ENCODE measurements at places on chromosomes 7 and 10. TPM values are rescaled to one million over a fixed set of nuclear protein-coding genes. Genes with fewer than 3 reads are reported as not detected.

Gene OR2A42
- total RNA-seq: not detected

Gene PTPN20
- total RNA-seq: 0.26 TPM

Gene SLC26A5
- total RNA-seq: not detected

Gene POLR2J
- 50.0 TPM for total RNA-seq

Gene CNNM1
- not detected for total RNA-seq

Gene IFIT1B
- total RNA-seq: not detected

Gene ITIH2
- not detected for total RNA-seq

Gene SFRP5
- total RNA-seq: not detected

GRCh38 chr7:34365611-34366010 lies 292.4 kb upstream of the NPSR1 start:
- DNase-seq: no peak

- DNase-seq: peak; percentile 54
Measured at GRCh38 chr7:35316549-35316948, 62.6 kb upstream of the TBX20 start.

DNA sequence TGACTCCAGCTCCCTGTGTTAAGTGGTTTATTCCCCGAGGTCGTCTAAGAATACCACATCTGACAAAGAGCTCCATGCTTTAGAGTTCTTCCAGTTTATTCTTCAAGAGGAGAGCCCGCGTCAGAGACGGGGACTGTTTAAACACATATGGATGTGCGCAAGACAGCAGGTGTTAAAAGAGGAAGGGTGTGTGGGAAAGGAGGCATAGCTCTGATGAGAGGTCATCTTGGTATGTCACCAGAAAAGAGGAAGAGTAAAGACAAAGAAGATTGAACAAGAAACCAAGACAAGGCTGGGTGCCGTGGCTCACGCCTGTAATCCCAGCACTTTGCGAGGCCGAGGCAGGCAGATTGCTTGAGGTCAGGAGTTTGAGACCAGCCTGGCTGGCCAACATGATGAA lies 258.7 kb downstream of the CCDC3 start:
- DNase-seq: no peak

DNA sequence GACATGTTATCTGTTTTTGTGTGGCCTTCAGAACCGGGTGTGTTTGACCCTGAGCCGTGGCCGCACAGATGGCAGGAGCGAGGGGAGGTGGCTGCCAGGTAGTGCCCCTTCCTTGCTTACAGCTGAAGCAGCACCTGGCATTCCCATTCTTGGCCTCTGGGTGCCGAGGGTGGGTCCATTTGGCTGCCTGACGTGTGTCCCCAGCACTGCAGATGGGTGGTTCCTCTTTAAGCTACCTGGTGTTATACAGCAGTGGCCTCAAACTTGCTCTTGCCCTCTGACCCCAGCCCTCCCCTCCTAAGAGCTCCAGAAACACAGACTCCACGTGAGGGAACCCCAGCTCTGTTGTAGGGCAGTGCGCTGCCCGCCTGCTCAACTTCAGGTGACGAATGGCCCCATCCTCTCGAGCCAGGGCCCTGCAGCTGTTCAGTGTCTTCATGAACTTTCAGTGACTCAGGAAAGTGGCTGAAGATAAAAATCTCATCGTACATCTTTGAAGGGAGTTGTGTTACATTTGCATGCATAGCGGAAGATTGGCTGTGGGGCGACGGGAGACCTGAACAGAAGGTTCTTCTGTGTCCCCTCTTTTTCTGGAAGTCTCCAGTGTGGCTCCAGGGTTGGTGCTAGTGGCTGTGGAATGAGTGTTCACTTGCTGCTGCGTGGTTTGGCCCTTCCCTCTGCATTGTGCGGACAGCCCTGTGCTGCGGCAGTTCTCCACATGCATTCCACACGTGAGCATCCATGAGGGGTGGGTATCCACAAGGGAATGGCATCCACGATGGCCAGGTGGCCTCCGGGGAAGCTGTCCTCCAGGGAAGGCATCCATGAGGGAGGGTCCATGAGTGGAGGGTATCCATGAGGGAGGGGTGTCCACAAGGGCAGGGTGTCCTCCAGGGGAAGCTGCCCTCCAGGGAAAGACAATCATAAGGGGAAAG lies 91.6 kb downstream of the INPP5A start:
- DNase-seq: no peak

DNA sequence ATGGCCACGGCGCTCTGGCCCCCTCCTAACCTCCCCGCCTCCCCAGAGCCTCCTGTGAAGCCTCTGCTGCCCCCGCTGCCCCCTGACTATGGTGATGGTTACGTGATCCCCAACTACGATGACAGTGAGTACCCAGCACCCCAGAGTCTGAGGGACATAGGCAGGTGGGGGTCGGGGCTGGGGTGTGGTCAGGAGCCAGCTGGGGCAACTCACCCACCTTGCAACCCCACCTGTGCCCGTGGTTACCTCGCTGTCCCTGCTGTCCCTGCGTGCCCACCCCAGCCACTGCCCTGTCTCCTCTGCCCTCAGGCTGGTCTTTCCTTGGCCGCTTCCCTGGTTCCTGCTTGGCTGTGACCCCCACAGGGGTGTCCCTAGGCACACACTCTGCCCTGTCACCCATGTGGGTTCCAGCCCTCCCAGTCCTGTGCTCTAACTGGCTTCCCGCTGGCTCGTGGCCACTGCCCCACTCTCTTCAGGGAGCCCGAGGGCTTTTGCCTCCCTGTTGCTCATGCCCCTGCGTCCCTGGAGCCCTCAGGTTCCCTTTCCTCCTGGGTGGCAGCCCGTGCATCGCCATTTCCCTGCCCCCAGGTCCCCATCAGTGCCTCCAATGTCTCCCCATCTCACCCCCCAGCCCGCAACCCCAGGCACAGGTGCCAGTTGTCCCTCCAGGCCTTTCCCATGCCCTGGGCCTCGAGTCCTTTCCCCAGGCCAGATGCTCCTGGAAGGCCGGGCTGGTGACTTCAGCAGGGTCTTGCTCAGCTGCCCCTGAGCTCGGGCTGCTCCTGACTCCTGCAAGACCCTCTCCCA lies 4.0 kb downstream of the AEBP1 start:
- DNase-seq: no peak

- no peak for DNase-seq
Measured at GRCh38 chr10:70070834-70071233, 18.2 kb downstream of the MACROH2A2 start.

- DNase-seq: no peak
Measured at GRCh38 chr10:43067391-43068135, 9.3 kb upstream of the RET start.

- peak; percentile 16 for DNase-seq
Measured at GRCh38 chr10:78458983-78459638, 425.4 kb downstream of the RPS24 start.

- DNase-seq: no peak
Measured at GRCh38 chr7:47510192-47510591, 71.7 kb downstream of the TNS3 start.

GRCh38 chr10:75038335-75038734 lies 73.1 kb upstream of the SAMD8 start:
- no peak for DNase-seq

DNA sequence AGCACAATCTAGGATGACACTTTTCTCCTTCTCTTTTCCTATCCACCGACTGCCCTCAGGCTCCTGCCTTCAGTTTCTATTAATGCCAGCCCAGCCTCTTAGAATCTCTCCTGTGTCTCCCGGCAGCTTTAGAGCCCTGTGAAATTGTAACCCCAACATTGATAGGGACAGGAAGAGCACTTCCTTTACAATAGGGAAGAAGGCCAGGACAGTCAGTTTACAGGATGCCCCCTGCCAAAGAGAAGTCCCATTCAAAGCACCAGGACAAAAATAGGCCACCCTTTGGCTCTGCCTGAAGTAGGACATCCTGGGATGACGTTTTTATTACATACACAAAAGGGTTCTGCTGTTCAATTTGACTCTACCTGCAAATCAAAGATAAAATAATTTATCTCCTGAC lies 64.7 kb upstream of the ANK3 start:
- no peak for DNase-seq

GRCh38 chr10:74799721-74800221 lies 26.6 kb upstream of the KAT6B start:
- peak; percentile 97 for DNase-seq

DNA sequence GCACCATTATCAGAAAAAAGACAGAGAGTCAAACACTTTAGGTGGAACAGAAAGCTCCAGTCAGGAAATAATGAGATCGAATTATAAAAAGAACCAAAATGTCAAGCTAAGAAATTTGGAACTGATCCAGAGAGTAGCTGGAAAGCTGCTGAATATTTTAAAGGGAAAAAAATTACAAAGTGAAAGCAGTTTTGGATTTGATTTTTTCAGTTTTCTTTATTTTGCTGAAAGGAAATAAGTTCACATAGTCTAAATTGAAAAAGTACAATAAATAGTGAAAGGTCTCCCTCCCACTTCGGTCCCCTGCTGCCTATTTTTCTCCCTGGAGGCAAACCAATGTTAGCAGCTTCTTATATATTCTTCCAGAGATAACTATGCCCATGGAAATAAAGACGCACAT lies 11.3 kb upstream of the TOMM7 start:
- no peak for DNase-seq

DNA sequence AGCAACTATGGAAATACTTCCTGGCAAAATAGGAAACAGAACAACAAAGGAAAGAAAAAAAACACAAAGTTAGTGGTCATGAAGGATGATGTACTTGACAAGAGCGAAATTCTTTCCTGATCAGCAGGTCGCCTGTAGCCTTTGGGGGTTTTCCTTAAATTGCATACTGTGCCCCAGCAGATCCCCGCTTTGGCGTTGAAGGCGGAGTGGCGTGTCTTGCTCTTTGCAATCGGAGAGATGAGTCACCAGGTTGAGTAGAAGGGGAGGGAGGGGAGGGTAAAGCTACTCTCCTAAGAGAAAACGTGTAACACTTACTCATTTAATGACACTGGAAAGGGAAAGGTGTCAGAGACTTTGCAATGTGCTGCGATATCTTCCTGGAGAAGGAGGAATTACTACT lies 587.2 kb downstream of the SORCS1 start:
- peak; percentile 92 for DNase-seq

Data from MCF 10A (cell line).